ENCODE measurements at places on chromosomes 16 and 17. TPM values are rescaled to one million over a fixed set of nuclear protein-coding genes. Genes with fewer than 3 reads are reported as not detected.

GPATCH8 gene
- 5.2 TPM for total RNA-seq

NXN gene
- total RNA-seq: 100 TPM

PNMT gene
- total RNA-seq: not detected

CLEC18A gene
- 0.03 TPM for total RNA-seq

GPR142 gene
- total RNA-seq: not detected

PPP1R1B gene
- total RNA-seq: not detected

IRF8 gene
- total RNA-seq: not detected

MT1F gene
- total RNA-seq: not detected

KRTAP4-5 gene
- not detected for total RNA-seq

ABCC11 gene
- not detected for total RNA-seq

ZNF213 gene
- 2.8 TPM for total RNA-seq

CCL1 gene
- not detected for total RNA-seq

ITGA2B gene
- not detected for total RNA-seq

HYDIN gene
- 0.67 TPM for total RNA-seq
